ENCODE measurements at places on chromosomes 2 and 18.

DNA sequence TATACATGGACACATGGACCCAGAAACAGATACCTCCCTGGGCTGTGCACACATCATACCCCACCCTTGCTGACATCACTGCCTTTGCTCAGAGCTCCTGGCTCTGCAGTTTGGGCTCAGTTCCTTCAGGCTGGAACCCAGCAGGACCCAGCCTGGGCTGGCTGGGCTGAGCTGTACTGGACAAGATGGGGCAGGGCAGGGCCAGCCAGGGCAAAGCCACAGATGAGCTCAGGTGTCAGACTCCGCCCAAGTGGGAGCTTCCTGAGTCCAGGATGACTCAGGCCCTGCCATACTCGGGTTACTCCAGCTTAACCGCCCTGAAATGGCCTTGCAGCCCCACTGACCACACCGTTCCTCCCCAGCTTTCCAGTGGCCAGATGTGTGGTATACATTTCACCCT is 284.9 kb downstream of the OSR1 start:
- H3K27me3 ChIP-seq = no peaks in the 10 kb centered on the region
- H3K36me3 ChIP-seq = no peaks in the 10 kb centered on the region
- H3K27ac ChIP-seq = no peak overlapping the region
- peaks cover 13% of the 10 kb centered on the region for H3K4me1 ChIP-seq
- no peak overlapping the region for H3K4me3 ChIP-seq

DNA sequence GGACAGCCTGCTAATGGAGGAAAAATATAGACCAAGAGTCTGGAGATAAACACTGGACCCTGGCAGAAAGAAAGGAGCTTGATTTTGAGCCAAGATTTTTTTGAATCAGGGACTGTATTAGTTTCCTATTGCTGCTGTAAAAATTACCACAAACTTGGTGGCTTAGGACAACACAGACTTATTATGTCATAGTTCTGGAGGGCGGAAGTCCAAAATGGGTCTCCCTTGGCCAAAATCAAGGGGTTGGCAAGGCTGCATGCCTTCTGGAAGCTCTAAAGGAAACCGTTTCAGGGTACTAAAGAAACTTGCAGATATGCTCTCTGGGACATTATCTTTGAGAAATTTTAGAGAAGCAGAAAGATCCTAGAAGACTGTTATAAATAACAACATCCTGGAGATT is 140.1 kb downstream of the BABAM2 start:
- peaks cover 19% of the 10 kb centered on the region for H3K36me3 ChIP-seq
- no peak overlapping the region for H3K27ac ChIP-seq
- no peaks in the 10 kb centered on the region for H3K27me3 ChIP-seq
- no peak overlapping the region for H3K4me3 ChIP-seq

GRCh38 chr18:74291472-74291770 is 342 bp downstream of the CYB5A start:
- peaks cover 33% of the 10 kb centered on the region for H3K4me1 ChIP-seq
- H3K27me3 ChIP-seq = no peaks in the 10 kb centered on the region
- H3K36me3 ChIP-seq = no peaks in the 10 kb centered on the region
- DNase-seq = no peak
- peak overlapping the region; percentile 77 for H3K27ac ChIP-seq
- peak overlapping the region; percentile 95 for H3K4me3 ChIP-seq

- peaks cover 17% of the 10 kb centered on the region for H3K36me3 ChIP-seq
- DNase-seq = no peak
- H3K4me1 ChIP-seq = no peaks in the 10 kb centered on the region
- no peaks in the 10 kb centered on the region for H3K27me3 ChIP-seq
- no peak overlapping the region for H3K4me3 ChIP-seq
These were observed 8.9 kb downstream of the AGBL5 start for GRCh38 chr2:27060323-27060722.

DNA sequence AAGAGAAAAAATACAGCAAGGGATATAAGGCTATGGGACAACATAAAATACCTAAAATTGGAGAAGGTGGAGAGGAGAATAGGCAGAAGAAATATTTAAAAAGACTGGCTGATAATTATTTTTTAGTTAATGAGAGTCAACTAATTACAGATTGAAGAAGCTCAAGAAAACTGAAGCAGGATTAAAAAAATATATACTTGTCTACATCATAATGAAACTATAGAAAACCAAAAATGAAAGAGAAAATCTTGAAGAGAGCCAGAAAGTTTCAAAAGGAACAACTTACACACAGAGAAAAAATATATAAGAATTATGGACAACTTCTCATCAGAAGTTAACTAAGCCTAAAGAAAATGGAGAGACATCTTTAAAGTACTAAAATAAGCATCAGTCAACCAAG is 62.9 kb upstream of the APCDD1 start:
- peaks cover 5% of the 10 kb centered on the region for H3K4me1 ChIP-seq
- H3K4me3 ChIP-seq = no peak overlapping the region
- DNase-seq = no peak
- peaks cover 21% of the 10 kb centered on the region for H3K27me3 ChIP-seq

DNA sequence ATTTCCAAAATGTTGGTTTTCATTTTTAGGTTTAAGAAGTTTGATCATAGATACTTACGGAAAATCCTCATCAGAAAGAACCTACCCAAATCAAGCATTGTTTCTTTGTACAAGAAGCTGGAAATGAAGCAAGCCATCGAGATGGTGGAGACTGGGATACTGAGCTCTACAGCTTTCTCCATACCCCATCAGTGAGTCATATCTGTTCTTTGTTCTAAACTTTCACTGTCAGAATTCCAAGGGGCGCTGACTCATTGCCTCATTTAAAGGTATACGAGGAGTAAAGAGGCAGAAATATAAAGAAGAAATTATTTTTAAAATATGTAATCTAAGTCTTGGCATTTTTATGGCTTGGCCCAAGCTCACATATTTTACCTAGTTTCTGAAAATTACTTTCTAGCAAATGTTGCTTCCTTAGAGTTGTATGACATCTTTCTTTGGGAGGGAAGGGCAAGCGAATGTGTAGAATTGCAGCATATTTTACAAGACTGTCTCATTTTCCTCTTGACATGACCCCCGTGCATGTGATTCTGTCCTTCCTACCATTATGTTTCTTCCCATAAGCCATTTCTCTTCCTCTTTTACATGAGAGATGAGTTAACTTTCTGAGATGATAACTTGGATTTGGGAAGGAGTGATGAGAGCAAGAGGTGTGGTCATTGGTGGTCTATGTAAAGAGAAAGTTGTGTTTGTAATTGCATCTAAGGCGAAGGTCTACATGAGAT is 41.2 kb downstream of the SLC9A4 start:
- H3K36me3 ChIP-seq = no peaks in the 10 kb centered on the region
- peak overlapping the region; percentile 37 for H3K4me3 ChIP-seq

DNA sequence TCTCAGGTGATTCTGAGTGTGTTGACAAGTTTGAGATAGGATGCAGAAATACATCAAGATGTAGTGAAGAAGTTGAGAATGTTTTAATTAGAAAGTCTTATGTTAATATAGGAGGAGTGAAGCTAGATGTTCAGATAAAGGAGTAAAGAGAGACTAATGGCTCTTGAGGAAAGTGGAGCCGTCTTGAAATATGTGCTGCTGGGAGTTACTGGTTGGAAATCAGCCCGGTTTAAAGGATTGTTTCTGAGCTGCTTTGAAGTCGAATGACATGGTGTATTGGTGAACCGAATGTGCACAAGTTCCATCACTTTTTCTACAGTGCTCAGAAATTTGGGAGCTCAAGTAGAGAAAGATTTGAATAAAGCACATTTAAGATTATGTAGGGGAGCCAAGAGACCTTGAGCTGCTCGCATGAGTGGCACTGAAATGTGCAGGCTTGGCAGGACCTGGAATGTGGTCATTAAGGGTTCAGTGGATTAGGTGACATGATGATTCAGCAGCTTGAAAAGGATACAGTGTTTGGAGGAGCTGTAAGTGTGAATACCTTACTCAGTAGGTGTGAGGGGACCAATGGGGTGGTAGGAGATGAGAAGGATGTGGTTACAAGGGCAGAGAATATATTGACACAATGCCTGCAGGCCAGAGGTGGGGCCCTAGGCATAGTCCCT is 68.6 kb downstream of the CAB39 start:
- peaks cover 36% of the 10 kb centered on the region for H3K4me1 ChIP-seq
- no peak for DNase-seq

DNA sequence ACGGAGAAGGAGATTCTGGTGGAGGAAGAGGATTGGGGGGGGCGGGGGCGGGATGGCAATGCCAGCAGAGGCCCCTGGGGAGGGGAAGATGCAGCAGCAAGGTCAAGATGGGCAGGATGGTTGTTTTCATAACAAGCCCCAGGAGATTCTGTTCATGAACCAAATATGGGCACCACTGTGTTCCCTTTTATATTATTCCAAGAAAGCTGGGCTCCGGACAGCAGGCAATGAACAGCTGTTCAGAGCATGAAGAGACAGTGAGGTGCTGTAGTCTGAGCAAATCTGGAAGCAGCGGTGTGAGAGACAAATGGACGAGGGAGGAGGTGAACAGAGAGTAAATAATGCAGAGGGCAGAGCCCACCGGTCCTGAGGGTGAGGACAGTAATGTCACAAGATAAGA is 20.0 kb downstream of the UXS1 start:
- DNase-seq = no peak
- H3K4me1 ChIP-seq = peaks cover 17% of the 10 kb centered on the region
- no peak overlapping the region for H3K27ac ChIP-seq
- H3K36me3 ChIP-seq = no peaks in the 10 kb centered on the region

- H3K27me3 ChIP-seq = no peaks in the 10 kb centered on the region
- no peak for DNase-seq
- peaks cover 5% of the 10 kb centered on the region for H3K36me3 ChIP-seq
- peaks cover 39% of the 10 kb centered on the region for H3K4me1 ChIP-seq
- H3K4me3 ChIP-seq = no peak overlapping the region
These were observed 47.1 kb upstream of the CCBE1 start for GRCh38 chr18:59744271-59744721.

DNA sequence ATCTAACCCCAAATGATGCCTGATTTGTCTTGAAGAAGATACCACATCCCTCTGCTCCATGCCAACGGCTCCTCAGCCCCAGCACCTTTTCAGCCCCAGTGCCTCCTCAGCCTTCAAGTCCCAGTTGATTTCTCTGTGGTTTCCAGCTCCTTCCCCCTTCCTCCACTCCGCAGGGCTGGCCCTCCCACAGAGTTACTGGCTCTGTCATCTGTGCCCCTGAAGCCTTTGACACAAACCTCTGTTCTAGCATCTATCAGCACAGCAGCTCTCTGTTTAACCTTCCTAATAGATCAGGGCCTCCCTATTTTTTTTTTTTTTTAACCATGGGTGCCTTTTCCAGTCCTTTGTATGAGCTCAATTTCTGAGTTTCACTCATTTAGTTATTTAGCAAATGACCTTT is 201.3 kb upstream of the CXCR4 start:
- no peaks in the 10 kb centered on the region for H3K27me3 ChIP-seq
- H3K27ac ChIP-seq = no peak overlapping the region
- DNase-seq = no peak

- peaks cover 54% of the 10 kb centered on the region for H3K36me3 ChIP-seq
- H3K27ac ChIP-seq = no peak overlapping the region
- no peak overlapping the region for H3K4me3 ChIP-seq
- peaks cover under 1% of the 10 kb centered on the region for H3K4me1 ChIP-seq
- DNase-seq = no peak
- H3K27me3 ChIP-seq = no peaks in the 10 kb centered on the region
These were observed 32.8 kb downstream of the RMND5A start for GRCh38 chr2:86752934-86753333.

GRCh38 chr2:66495788-66496640 is 61.1 kb downstream of the MEIS1 start:
- no peaks in the 10 kb centered on the region for H3K36me3 ChIP-seq
- H3K4me3 ChIP-seq = no peak overlapping the region
- no peaks in the 10 kb centered on the region for H3K4me1 ChIP-seq
- no peak for DNase-seq

GRCh38 chr2:44166096-44166495 is 2.6 kb upstream of the PPM1B start:
- DNase-seq = no peak
- H3K36me3 ChIP-seq = no peaks in the 10 kb centered on the region
- H3K27ac ChIP-seq = no peak overlapping the region
- peaks cover 16% of the 10 kb centered on the region for H3K4me1 ChIP-seq
- peaks cover 4% of the 10 kb centered on the region for H3K27me3 ChIP-seq

DNA sequence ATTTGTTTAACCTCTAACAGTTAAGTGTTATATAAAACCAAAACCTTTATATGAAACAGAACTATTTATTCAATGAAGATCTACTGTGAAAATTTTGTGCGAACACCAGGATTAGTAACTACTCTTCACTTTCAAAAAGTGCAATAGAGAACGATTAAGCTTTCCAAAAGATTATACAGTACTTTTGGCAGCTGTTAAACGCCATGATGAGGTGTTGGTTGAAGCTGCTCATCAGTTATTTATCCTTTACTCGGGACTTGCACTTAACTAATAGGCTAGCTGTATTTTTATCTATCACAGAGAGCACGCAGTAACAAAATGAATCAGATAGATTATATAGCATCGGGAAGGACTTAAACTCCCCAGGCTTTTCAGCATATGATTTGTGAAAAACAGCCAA is 113.6 kb downstream of the GCA start:
- H3K36me3 ChIP-seq = no peaks in the 10 kb centered on the region
- H3K27me3 ChIP-seq = peaks cover 22% of the 10 kb centered on the region
- no peak overlapping the region for H3K27ac ChIP-seq
- DNase-seq = no peak
- H3K4me3 ChIP-seq = no peak overlapping the region
- no peaks in the 10 kb centered on the region for H3K4me1 ChIP-seq

- H3K27me3 ChIP-seq = peaks cover 20% of the 10 kb centered on the region
- no peaks in the 10 kb centered on the region for H3K36me3 ChIP-seq
- H3K4me1 ChIP-seq = peaks cover 12% of the 10 kb centered on the region
- DNase-seq = no peak
- H3K27ac ChIP-seq = peak overlapping the region; percentile 71
These were observed 94.8 kb upstream of the ARL5A start for GRCh38 chr2:151922845-151923666.

DNA sequence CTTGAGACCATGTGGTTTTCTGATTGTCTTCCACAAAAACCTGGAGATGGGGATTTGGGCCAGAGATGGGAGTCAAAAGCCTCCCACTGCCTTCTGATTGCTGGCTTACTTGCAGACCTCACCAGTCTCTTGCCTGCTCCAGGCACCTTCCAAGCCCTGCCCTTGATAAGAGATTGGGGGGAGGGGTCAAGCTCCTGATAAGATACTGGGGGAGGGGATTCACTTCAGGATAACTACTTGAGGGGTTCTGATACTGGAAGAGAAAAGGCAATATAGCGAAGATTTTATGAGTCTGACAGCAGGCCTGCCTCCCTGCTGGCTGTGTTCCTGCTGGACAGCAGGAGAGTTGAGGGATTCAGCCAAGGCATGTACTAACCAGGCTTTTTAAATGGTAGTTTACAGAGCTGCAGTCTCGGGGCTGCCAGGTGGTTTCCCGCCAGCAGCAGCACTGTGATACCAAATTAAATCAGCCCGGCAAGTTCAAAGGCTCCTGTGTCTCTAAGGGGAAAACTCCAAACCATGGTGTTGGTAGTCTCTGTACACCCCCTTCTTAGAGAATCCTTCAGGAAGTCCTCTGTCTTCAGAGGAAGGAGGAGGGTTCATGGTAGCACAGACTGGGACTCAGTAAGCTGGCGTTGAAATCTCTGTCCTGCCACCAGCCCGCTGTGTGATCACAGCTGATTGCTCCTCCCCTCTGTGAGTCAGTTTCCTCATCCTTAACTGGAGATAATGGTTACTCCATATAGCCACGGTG is 58.3 kb downstream of the FBXO36 start:
- H3K36me3 ChIP-seq = peaks cover 2% of the 10 kb centered on the region
- H3K27me3 ChIP-seq = no peaks in the 10 kb centered on the region
- peaks cover 5% of the 10 kb centered on the region for H3K4me1 ChIP-seq
- no peak overlapping the region for H3K27ac ChIP-seq

GRCh38 chr18:79747156-79747845 is 50.4 kb upstream of the KCNG2 start:
- no peak overlapping the region for H3K4me3 ChIP-seq
- peaks cover 10% of the 10 kb centered on the region for H3K36me3 ChIP-seq
- DNase-seq = no peak
- no peaks in the 10 kb centered on the region for H3K27me3 ChIP-seq
- no peak overlapping the region for H3K27ac ChIP-seq
- no peaks in the 10 kb centered on the region for H3K4me1 ChIP-seq
